ENCODE measurements at places on chromosomes 3 and 15. TPM values are rescaled to one million over a fixed set of nuclear protein-coding genes. Genes with fewer than 3 reads are reported as not detected.

- no peak for DNase-seq
These were observed 1.2 kb downstream of the GOLIM4 start for GRCh38 chr3:168094580-168094876.

GRCh38 chr3:155046935-155047334 is 33.2 kb upstream of the MME start:
- DNase-seq = no peak

DNA sequence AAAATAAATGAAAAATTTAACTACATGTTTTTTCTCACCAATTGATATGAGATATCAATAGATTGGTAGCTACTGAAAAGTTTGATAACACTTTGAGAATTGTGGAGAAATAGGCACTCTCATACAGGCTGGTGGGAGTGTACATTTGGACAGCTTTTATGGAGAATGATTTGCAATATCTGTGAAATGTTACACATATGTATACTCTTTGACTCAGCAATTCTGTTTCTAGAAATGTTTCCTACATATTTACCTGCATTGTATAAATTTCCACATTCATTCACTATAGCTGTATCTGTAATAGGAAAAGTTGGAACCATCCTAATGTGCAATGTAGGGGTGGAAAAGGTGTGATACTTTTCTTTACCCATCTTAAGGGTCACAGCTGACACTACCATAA is 1.9 kb upstream of the KIF23 start:
- DNase-seq = no peak

DNA sequence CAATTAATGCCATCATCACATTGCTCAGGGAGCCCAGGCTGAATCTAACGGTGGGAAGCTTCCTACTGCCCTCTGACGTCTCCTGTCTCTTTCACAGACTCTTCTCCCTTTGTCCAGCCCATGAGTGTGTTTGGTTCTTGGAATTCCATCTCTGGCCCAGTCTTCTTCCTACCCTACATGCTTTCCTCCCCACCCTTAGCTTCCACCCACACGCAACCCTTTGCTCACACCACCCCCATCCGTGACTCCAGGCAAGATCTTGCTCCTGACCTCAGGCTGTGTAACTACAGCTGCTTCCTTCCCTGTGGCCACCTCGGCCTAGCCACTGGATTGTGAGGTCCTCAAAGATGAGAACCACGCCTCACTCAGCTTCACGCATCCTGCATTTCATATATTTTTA is 72.3 kb upstream of the THBS1 start:
- DNase-seq = no peak

- no peak for DNase-seq
These were observed 47.9 kb upstream of the OSBPL11 start for GRCh38 chr3:125643172-125643571.

- DNase-seq = no peak
These were observed 72.7 kb downstream of the HMG20A start for GRCh38 chr15:77493324-77493907.

DNA sequence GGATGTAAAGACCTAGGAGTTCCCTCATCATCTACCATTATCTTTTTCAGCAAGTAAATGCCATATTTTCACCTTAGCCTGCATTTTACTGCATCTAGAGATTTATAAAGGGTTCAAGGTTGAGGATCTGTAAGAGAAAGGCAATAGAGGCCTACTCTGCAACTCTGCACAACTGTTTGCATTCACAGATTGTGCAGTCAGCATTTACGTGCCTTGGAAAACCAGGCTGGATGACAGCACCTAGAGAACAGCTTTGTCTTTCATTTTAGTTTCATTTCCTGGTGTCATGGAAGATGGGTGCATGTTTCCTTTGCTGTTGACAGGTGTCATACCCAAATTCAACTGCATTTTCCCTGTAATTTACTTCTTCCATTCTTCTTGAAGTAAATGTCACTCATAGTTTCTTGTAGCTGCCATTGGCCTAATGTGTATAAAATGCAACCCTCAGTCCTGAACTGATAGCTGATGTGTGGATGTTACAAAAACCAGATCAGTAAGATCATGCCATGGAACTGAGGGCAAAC is 817.5 kb downstream of the SQOR start:
- no peak for DNase-seq

DNA sequence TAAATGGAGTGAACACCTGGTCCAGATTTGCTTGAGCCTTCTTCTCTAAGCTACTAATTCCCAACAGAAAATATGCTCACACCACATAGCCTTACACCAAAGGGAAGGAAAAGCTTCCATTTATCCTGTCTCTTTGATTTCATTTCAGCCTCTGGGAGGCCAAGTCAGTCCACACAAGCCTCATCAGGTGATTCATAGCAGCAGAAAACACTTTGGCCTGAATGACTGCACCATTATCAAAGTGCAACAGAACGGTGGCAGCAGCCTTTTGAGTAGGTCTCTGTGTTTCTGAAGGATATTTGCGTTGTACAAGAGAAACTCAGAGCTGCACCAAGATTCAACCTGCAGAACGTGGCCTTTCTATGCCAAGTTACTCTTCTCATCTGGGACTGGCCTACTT is 46.6 kb upstream of the SNRK start:
- no peak for DNase-seq

GRCh38 chr3:126855374-126855773 is 127.5 kb upstream of the PLXNA1 start:
- no peak for DNase-seq

DNA sequence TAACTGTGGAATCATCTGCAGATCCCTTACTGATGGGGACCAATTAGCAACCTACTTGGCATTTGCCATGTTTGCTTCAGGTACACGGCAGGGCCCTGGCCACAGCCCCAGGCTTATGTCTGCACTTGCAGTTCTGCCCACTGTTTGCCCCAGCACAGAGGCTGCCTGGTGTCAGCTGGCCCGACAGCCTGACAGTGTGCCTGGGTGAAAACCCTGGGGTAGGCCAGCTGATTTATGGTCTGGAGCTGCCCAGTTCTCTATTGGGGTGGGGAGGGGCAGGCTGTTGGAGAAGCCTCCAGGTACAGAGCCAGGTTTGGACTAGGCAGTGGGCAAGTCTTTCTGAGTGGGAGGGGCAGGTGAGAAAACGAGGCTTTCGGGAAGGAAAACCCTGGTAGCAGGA is 11.2 kb upstream of the TGM5 start:
- DNase-seq = no peak

DNA sequence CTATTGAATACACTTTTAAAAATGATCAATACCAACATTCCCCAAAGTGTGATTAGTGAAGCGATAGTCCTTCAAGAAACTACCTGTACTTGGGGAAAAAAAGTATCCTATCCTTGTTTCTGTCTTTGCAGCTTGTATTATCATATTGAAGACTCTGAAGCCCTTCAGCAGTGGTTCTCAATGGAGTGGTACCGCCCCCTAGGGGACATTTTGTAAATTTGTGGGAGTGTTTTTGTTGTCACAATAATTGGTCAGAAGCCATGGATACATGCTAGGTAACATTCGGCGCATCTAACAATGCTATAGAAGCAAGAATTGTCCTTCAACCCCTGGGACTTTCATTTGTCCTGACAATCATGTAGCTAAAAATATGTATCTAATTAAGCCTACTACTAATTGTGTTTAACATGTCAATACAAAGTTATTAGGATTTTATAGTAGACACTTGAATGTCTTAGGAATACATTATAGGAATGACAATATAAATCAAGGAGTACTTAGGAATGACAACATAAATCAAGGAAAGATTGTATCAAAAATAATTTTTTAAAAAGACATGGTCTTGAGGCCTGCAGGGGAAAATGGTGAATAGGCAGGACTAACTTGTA is 53.7 kb downstream of the NMD3 start:
- DNase-seq = peak; percentile 17

- no peak for DNase-seq
These were observed 14.2 kb downstream of the MYO5C start for GRCh38 chr15:52281085-52282035.

The RUBCN gene
- total RNA-seq = 12.1 TPM

The ACTC1 gene
- not detected for total RNA-seq

The LRRK1 gene
- 6.3 TPM for total RNA-seq

The GATA2 gene
- 16.2 TPM for total RNA-seq

The SPINK8 gene
- total RNA-seq = not detected

The CP gene
- total RNA-seq = 0.13 TPM

The LRRIQ4 gene
- total RNA-seq = 0.07 TPM

The MESP1 gene
- total RNA-seq = 0.46 TPM
